CD4-positive, alpha-beta memory T cell (primary cell): ENCODE measurements at places on chromosomes 3 and 15.

DNA sequence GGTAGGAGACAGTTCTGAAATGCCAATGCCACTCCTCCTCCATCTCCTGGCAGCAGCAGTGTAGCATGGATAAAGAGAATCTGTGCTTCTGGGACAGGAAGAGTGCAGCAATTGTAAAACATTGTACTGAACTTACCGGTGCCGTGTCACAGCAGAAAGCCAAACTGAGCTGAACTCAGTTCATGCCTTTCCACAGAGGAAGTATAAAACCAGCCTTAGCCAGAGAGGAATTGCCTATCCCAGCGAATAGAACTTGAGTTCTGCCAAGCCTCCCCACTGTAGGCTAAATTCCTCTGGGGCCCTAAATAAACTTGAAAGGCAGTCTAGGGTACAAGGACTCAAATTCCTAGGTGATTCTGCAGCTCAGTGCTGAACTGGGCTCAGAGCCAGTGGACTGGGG lies 148.8 kb downstream of the SLC9A9 start:
- no peak for DNase-seq

DNA sequence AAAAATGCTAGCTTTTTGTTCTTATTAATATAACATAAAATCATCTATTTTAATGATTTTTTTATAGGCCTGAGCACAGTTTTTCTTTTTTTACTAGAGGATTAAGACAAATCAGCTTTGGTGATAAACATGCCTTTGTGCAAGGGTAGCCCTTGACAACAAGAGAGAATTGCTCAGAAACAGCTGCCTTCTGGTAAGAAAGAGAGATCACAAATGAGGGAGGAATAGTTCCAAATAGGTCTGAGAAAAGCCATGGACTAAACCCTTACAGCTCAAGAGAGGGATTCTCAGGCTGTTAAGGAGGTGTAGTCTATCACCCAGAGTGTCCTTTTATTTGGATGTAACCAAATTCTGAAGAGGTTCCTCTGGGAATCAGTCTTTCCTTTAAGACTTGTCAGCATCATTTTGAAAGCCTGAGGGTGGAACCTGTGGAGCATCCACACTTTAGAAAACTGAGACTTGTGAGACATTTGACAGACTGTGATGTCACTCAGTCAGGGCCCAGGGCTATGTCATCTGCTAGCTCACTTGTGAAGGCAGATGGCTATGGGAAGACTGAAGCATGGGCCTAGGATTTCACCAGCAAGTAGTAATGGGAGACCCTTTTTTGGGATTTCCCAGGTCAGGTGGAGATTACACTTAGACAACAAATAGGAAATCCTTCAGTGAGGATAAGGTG lies 102.9 kb upstream of the KCNAB1 start:
- no peak for DNase-seq

- DNase-seq, result no peak
These were observed 3.2 kb upstream of the FLNB start for GRCh38 chr3:58004973-58005372.

- no peak for DNase-seq
These were observed 2.1 kb downstream of the CHAC1 start for GRCh38 chr15:40955141-40955903.

DNA sequence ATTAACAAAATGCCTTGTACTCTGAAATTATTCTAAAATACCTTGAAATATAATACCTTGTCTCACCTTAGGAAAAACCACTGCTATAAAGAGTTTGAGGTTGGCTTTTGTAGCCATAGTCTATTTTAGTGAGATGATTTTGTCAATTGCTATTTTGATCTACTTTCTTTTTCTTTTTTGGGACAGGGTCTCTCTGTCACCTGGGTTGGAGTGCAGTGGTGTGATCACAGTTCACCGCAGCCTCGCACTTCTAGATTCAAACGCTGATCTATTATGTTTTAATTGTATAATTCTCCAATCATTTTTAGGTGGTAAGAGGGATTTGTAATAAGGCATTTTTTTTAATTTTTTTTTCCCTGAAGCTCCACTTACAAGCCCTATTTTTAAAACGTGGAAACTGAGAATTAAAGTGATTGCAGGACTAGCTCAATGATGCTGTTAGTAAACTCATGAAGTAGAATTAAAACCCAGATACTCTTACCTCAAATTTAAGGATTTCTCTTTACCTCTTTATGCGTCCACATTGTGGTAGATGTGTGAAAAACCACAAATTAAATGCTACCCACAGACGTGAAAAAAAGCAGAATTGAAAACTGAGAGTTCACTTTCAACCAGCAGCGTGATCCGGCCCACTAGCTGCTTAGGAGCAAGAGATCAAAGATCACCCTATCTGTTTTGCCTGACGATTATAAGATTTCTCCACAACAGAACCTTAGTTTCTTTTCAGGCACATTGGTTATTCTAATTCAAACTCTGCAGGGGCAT lies 384.2 kb downstream of the CGGBP1 start:
- no peak for DNase-seq

DNA sequence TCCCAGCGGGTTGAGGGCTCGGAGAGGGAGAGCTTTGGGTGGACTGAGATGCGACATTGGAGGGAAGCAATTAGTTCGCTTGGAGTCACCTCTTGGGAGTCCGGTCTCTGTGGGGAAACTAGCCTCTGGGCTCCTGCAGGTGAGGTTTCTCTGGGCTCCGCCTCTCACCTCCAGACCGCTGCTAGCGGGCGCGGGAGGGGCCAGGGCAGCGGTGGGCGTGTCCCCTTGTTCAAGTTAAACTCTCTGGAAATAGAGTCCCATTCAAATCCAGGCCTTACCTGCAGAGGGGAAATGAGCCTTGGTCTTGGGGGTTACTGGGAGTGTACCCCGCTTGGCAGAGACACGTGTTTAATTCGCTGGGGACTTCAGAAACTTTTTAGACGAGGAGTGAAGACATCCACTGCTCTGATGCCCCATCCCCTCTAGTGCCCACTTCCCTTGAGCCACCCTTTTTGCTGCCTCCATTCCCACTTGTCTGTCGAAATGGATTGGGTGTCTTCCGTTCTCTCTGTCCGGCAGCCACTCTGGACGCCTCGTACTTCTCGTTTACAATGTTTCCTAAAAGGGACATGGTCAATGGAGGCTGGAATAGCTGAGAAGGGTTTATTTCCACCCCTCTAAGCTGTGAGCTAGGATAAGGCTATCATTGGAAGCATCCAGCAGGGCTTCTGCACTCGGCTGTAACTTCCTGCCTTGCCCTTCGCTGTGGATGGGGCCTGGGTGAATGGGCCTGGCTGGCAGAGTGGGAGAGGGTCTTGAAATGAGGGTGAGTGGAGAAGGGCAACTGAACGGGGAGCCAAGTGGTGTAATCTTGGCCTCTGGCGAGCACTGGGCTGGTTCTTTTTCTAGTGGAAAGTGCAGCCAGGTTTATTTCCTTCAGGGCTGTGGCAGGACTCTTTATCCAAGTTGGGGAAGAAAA lies 1.1 kb downstream of the MITF start:
- DNase-seq, result no peak

GRCh38 chr15:57570994-57571393 lies 20.7 kb upstream of the MYZAP start:
- DNase-seq, result no peak

DNA sequence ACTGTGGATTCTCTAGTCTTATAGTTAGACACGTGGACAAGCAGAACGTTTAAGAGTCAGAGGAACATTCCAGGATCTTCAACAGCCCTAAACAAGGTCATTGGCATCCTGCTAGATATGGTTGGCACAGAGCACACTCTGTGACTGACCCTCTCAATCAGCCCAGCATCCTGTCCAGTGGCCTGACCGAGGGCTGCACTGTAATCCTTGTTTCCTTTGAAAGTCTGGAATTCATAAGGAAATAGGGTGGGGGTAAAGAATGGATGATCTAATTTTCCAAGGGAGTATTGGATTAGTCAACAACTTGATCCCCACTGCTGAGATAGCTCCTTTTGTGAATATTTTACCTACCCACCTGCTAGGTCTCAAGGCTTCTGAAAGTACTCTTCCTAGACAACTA lies 94.5 kb upstream of the DLG1 start:
- DNase-seq, result no peak
